Sciatic nerve (tissue), 2 donors: ENCODE measurements at places on chromosomes 11 and 22. TPM values are rescaled to one million over a fixed set of nuclear protein-coding genes. Genes with fewer than 3 reads are reported as not detected.

GRCh38 chr11:58392746-58393145, 13.9 kb downstream of the OR5B3 start:
- DNase-seq, result no peak

DNA sequence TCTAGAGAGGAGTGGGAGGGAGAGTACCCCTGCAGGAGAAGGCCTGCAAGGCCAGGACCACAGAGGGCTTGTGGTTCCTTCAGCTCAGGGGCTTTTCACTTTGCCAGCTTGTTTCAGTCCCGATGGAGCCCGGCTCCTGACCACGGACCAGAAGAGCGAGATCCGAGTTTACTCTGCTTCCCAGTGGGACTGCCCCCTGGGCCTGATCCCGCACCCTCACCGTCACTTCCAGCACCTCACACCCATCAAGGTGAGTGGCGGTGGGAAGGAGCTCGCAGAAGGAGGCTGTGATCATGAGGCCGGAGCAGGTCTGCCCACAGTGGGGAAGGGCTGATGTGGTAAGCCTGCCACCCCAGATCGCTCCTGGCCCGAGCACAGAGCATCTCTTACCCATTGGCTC, 13.5 kb downstream of the ACP2 start:
- no peak for DNase-seq

DNA sequence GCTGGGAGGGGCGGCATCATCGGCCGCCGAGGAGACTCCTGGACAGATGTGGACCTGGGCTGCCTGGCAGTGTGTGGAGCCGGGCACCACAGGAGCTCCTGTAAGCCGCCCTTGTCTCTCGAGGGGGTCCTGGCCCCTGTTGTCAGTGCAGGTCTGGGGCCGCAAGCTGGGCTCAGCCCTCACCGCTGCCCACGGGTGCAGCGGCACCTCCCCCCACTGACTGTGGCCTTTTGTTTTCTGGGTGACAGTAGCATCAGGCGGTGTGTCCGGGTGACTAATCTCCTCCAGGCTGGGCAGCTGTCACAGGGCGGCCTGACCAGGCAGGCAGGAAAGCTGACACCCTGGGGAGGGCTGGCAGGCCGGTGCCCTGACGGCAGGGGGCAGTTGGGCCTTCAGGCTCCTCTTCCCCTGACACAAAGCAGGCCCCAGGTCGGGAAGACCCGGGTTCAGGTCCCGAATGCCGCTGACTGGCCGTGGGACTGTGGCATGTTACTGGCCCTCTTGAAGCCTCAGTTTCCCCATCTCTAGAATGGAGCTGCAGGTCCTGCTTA, 16.3 kb downstream of the DGKZ start:
- no peak for DNase-seq

Gene PRPF19
- 50.7 TPM for total RNA-seq

Gene DEFB131B
- total RNA-seq, result not detected

Gene CNTF
- total RNA-seq, result 426 TPM

Gene KDM4D
- total RNA-seq, result 0.80 TPM

Gene KCNE3
- total RNA-seq, result 9.0 TPM

Gene TRIM22
- 86.7 TPM for total RNA-seq

Gene TIMP3
- 560 TPM for total RNA-seq
